ENCODE measurements at places on chromosomes 4 and X. TPM values are rescaled to one million over a fixed set of nuclear protein-coding genes. Genes with fewer than 3 reads are reported as not detected.

Gene RBMXL3
- total RNA-seq = not detected

Gene TMEM144
- total RNA-seq = 7.9 TPM

Gene HSFX2
- total RNA-seq = not detected

Gene MYOZ2
- total RNA-seq = 0.29 TPM

Gene GRPR
- total RNA-seq = not detected

Gene NCAPG
- total RNA-seq = 0.26 TPM

- DNase-seq = no peak
Observed at GRCh38 chr4:153160821-153161220, 43.4 kb upstream of the TRIM2 start.

GRCh38 chr4:183182873-183183725 lies 84.0 kb downstream of the WWC2 start:
- no peak for DNase-seq

- no peak for DNase-seq
Observed at GRCh38 chr4:148810461-148810860, 368.2 kb upstream of the NR3C2 start.

DNA sequence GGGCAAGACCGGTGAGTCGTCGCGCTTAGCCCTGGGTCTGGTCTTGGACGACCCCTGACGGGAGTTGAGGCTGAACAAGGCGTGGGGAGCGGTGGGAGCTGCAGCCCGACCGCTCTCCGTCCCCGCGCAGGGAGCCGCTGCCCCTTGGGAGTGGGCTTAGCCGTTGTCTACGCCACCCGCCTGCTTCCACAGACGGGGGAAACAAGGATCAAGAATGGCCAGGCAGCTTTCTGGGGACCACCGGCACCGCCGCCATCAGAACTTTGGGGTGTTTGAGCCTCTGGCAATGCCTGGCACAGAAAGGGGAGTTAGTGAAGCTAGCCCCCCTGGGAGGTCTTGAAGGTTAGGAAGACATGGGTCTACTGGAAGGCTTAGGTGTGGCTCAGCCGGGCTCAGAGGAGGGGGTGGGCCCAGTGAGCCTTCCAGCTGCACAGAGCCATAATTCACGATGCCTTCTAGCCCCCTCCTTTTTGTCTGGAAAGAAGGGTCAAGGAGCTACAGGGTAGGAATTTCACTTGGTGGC lies 583 bp downstream of the RASL11B start:
- no peak for DNase-seq

DNA sequence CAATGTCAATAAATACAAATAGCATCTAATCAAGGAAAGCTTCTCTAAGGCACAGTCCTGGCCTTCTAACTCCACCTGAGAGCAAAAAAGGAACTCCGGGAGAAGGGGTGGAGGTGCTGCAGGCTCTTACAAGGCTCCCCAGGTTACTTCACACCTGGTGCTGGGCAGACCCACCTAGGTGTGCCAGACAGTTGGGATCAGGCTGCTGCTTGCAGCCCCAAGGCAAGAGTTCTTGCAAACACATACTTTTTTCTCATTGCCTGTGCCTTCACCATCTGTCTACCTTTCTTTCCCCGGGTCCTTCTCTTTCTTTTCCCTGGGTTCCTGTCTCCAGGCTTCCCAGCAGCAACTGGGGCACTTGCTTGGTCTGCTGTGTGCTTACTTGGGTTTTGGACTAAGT lies 81.4 kb upstream of the STIM2 start:
- DNase-seq = no peak

DNA sequence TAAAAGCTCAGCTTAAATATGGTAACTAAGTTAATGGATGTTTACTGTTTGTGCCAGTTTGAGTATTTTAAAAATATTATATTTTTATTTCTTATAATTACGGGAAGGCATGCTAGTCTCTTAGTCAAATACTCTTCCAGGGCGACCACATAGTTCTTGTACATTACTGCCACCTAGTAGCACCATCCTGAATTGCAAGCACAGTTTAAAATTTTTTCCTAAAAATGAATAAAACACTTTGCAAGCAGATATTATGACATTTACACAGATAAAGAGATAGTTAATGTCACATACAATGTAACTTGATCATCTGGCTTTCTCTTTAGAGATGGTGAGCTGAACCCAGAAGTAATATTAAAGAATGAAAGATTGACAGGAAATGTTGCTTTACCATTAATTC lies 11.5 kb downstream of the NDP start:
- no peak for DNase-seq

- no peak for DNase-seq
Observed at GRCh38 chr4:153916273-153916755, 127.4 kb upstream of the SFRP2 start.

DNA sequence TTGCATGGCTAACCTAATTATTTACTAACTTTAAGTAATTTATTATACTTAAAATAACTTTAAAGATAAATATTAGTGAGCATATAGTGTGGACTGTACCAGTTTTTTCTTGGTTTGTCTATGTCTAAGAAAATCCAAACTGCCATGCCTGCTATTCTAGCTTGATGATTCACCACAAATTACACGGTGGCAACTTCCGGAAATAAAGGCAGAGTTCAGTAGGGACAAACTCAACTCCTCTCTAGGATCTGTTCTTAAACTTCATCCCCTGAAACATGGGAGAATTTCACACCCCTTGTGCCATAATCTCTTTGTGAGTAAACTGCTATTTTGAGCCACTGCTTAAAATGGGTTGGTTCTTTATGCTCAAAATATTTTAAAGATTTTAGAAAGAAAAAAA lies 213.6 kb upstream of the NRK start:
- no peak for DNase-seq

GRCh38 chr4:92305878-92306520 lies 2.2 kb downstream of the GRID2 start:
- no peak for DNase-seq

DNA sequence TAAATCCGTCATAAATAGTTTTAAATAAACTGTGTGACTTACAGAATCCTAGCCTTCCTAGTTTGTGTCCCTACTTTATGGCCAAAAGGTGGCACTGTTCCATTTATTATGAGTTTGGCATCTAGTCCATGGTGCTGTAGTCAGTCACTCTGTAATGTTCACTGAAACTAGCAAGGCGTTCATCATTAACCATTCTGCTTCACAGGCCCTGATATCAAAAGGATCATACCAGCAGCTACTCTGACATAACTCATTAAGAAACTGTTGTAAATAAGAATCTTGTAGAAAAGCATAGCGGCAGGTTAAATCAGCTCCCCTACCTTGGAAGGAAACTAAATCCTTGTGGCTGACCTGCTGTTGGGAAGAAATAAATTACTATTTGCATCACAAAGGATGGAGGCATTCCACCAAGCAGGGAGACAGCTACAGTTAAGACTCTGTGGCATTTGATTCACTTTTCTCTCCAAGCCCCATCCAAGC lies 919.6 kb upstream of the DIAPH2 start:
- no peak for DNase-seq

GRCh38 chrX:70032792-70033191 lies 16.9 kb downstream of the AWAT2 start:
- no peak for DNase-seq

- no peak for DNase-seq
Observed at GRCh38 chr4:155960522-155960921, 6.9 kb upstream of the CTSO start.

DNA sequence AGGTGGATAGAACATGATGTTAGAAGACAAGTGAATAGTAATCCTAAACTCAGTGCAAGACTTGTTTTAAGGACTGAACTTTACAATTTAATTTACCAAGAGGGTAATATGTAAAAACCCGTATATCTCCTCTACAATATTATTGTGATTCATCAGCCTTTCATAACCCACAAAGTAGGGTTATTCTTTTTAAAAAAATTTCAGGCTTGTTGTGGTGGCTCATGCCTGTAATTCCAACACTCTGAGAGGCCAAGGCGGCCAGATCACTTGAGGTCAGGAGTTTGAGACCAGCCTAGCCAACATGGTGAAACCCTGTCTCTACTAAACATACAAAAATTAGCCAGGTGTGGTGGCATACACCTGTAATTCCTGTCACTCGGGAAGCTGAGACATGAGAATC lies 7.2 kb downstream of the IBSP start:
- DNase-seq = no peak

- no peak for DNase-seq
Observed at GRCh38 chr4:26321373-26322221, 783 bp downstream of the RBPJ start.

- no peak for DNase-seq
Observed at GRCh38 chr4:174873931-174874330, 44.2 kb upstream of the ADAM29 start.

Measured in mesenteric fat pad (tissue), 1 donor.